ENCODE measurements at places on chromosomes 13 and 19.

DNA sequence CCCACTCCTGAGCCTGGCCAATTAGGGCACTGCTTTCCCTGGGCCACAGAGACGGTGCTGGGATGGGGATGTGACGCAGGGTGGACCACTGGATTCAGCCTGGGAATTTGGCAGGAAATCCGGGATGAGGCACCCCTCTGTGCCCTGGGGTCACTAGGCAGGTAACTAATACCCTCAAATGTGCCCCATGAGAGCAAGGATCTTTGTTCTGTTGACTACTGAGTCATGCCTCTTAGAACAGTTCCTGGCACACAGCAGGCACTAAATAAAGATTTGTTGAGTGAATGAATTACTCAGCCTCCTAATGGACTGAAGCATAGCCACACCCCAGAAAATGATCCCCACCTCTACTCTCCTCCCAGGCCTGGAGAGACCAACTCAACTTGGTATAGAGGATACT, 15.9 kb downstream of the OPA3 start:
- no peak for DNase-seq

GRCh38 chr13:40664350-40665125, 1.9 kb downstream of the FOXO1 start:
- peak; percentile 50 for DNase-seq

DNA sequence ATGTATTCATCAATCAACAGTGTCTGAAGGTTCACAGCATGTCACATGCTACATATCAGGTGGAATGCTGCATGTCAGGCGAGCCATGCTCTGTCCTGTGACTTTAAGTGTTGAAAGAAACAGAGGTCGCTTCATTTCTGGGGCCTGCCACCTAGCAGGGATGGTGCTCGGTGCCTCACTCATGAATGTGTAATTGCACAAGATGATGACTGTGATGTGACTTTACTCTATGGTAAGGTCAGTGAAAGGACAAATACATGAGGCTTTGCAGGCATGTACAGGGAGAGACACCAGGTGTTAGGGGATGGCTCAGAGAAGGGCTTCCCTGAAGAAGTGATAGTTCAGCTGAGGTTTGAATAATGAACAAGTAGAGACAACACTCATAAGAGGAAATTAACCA, 66.7 kb downstream of the FRY start:
- no peak for DNase-seq

GRCh38 chr19:44530777-44531176, 1.3 kb upstream of the CEACAM20 start:
- no peak for DNase-seq

GRCh38 chr13:99740251-99740979, 231.2 kb downstream of the ZIC5 start:
- DNase-seq: no peak

DNA sequence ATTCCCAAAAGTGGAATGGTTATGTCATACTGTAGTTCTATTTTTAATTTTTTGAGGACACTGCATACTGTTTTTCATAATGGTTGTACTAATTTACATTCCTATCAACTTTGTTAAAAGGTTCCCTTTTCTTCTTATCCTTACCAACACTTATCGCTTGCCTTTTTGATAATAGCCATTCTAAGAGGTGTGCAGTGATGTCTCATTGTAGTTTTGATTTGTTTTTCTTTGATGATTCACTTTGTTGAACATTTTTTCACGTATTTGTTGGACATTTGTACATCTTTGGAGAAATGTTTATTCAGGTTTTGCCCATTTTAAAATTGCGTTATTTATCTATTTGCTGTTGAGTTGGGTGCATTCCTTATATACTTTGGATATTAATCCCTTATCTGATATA, 188.8 kb upstream of the SPRY2 start:
- no peak for DNase-seq

DNA sequence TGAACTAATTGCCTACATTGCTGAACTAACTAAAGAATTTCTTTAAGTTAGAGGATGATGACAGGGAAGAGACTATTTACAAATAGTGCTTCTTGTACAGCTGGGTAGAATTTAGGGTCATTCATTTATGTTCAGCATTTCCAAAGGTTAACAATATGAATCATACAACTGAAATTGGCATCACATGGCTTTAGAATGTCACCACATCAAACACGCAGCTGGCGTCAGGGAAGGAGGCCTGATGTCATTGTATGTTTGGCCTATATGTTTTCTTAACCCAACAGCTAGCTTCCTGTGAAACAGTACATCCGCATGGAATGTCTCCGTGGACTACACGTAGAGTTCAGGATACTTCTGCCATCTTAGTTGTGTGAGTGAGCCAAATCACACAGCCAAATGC, 99.0 kb upstream of the TNFSF11 start:
- DNase-seq: no peak

DNA sequence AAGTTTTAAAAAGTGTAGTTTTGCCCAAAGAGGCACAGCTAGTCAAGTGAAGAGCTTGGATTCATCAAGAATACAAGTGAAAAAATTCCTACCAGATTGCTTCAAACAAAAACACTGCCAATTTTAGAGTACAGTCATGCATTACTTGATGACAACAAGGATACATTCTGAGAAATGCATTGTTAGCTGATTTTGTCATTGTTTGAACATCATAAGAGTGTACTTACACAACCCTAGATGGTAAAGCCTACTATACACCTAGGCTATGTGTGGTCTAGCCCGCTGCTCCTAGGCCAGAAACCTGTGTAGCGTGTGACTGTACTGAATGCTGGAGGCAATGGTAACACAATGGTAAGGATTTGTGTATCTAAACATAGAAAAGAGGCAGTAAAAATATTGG, 41.1 kb downstream of the TMTC4 start:
- no peak for DNase-seq

DNA sequence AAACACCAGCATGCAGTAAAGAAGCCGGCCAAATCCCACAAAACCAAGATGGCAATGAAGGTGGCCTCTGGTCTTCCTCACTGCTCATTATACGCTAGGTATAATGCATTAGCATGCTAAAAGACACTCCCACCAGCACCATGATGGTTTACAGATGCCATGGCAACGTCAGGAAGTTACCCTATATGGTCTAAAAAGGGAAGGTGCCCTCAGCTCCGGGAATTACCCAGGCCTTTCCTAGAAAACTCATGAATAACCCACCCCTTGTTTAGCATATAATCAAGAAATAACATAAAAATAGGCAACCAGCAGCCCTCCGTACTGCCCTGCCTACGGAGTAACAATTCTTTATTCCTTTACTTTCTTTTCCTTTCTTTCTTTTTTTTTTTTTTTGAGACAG, 21.1 kb upstream of the PLEKHF1 start:
- no peak for DNase-seq

- DNase-seq: no peak
These were observed 22.0 kb downstream of the BLOC1S3 start for GRCh38 chr19:45200568-45200967.

GRCh38 chr13:19864746-19865309, 1.4 kb upstream of the ZMYM5 start:
- DNase-seq: no peak

GRCh38 chr19:23294141-23294540, 43.9 kb upstream of the ZNF724 start:
- DNase-seq: no peak

DNA sequence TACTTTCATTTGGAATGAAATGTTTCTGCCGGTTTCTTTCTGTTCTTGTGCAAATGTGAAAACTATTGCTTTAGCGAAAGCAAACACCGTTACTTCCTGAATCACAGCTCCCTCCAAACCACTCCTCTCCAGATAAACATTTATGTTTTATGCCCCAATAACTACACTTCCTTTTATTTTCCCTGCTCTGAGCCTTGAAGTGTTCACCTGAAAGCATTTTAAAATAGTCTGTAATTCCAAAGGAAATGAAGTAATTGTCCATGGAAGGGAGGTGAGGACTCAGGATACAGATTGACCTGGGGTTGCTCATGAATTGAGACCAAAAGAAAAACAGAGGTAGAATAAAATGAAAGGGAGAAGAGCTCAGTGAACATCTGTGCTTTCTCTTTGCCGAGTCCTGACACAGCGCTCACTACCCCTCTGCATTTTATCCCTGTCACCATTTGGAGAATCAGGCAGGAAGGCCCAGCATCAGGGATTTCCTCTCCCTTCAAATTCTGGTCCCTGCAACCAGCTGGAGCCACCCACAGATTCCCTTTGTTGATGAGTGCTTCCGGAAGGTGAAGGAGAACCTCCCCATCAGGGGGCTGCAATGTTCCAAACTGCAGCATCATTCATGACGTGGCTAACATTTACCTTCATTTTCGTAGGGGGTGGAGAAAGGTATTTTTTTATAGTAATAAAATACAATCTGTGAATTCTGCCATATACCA, 171.9 kb downstream of the ITGBL1 start:
- DNase-seq: no peak

DNA sequence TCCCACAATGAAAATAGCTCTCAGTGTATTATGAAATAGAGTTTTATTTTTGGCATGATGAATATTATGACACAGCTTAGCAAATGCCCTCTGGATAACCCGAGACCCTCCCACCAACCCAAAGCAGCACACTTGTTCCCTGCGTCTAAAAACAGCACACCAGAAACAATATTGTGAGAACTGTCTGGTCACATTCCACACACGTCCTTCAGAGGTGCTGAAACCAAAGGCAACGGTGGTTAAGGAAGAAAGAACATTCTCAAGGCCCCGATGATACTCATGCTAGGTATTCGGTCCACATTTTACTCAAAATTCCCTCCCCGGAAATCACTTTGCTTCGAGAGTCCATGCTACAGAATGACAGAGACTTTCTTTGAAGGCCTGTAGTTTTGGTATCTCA, 156.7 kb downstream of the SLC7A1 start:
- no peak for DNase-seq

- no peak for DNase-seq
These were observed 13.5 kb downstream of the MED25 start for GRCh38 chr19:49831592-49831991.

GRCh38 chr13:33090755-33091414, 74.7 kb downstream of the KL start:
- DNase-seq: no peak

GRCh38 chr19:32876919-32877285, 7.3 kb upstream of the SLC7A9 start:
- no peak for DNase-seq

GRCh38 chr19:58021541-58022282, 12.1 kb upstream of the ZSCAN1 start:
- no peak for DNase-seq

- DNase-seq: no peak
These were observed 627.7 kb downstream of the LIG4 start for GRCh38 chr13:107587681-107588080.

DNA sequence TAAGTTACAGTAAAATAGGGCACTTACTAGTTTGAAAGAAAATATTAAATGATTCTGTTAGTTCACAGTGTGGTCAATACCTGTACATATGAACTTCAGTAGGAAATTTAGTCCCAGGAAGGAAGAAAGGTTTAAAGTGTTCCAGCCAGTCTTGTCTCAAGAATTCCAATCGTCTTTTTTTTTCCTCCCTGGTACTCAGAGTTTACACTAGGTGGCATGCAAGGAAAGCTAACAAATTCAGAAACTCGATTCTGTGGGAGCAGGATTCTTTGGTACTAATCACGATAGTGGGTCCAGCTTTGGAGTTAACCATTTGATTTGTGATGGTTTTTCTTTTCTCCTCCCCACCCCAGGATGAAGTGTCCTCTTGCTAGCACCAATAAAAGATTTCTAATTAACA, 43.6 kb downstream of the POLR1D start:
- DNase-seq: no peak

DNA sequence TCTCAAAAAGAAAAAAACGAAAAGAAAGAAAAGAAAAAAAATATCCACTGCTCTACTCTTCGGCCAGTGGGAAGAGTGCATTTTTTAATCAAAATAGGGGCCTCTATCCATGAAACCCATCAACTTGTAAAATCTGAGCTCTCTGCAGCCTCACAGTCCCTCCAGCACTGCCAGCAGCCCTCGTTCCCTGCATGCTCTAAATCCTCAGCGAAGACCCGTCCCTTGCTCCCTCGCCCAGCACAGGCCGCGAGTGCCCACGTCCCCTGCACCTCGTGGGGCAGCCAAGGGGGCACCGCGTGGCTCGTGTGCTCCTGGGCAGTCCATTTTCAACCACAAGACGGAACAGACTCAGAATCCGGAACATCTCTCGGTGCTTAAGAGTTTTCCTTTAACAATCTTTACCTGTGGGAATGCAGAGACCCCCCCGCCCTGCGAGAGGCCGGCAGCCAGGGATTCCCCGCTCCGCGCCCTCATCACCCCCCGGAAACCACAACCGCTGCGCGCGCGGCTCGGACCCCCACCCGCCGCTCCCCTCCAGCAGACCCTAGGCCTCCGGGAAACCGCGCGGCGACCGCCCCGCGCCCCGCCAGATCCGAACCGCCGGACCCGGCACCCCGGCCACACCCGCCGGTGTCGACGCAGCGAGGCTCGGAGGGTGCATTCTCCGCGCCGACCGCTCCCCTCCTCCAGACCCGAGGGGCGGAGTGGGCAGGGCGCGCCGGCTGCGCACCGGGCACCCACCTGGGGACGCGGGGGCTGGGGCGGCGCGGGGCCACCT, 638 bp downstream of the ANKRD27 start:
- DNase-seq: no peak

- DNase-seq: no peak
These were observed 8.0 kb downstream of the VSIG10L start for GRCh38 chr19:51333836-51334460.

DNA sequence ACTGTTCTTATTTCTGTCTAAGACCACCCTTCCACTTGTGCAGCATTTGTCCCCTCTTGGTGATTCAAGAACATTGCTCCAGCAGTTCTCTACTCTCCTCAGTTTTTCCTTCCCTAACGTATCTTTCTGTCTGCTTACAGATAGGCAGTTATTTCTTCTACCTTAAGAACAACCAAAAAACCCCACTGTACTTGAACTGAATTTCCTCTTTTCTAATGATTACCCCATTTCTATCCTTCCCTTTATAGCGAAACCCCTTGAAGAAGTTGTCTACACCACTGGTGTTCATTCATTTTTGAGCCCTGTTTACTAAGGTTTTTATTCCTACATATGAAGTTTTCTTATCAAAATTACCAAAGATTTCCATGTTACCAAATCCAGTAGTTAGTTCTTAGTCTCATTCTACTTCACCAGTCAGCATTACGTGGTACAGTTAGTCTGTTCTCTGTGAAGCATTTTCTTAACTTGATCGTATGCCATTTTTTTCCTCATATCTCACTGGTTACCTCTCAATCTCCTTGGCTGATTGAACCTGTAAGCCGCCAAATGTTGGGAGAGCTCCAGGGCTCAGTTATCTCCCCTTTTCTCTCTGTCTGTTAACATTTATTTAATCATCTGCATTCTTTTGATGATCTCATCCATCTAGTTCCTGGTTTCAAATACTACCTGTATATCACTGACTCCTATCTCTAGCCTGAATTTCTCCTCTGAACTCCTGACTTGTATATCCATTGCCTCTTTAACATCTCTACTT, 9.0 kb downstream of the LSM14A start:
- no peak for DNase-seq

DNA sequence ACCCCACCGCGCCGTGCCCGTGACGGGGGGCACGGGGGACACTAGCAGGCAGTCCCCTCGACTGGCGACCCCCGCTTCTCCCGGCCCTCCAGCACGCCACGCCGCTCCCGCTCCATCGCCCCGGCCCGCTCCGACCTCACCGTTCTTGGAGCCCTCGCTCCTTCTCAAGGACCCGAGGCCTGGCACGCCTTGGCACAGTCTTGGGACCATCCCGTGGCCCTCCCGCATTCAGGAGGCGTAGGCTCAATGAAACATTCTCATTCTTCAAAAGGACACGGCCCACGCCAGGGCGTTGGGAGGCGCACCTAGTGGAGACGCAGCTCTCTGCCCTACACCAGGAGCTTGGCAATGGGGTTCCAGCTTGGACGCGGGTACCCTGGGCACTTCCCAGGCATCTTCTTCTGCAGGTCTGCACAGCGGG, 473 bp upstream of the CERS1 start:
- DNase-seq: peak; percentile 42

Data from dorsolateral prefrontal cortex (tissue), 122 donors.